ENCODE measurements at places on chromosomes 2 and 18. TPM values are rescaled to one million over a fixed set of nuclear protein-coding genes. Genes with fewer than 3 reads are reported as not detected.

ACVR1 gene
- 12.8 TPM for total RNA-seq

- DNase-seq, result no peak
- no peak overlapping the region for H3K27ac ChIP-seq
- no peaks in the 10 kb centered on the region for H3K36me3 ChIP-seq
- peaks cover 15% of the 10 kb centered on the region for H3K4me1 ChIP-seq
- H3K27me3 ChIP-seq, result no peaks in the 10 kb centered on the region
Observed at GRCh38 chr2:233248999-233249398, 2.5 kb upstream of the ATG16L1 start.

- H3K27me3 ChIP-seq, result peaks cover 18% of the 10 kb centered on the region
- DNase-seq, result no peak
- no peaks in the 10 kb centered on the region for H3K4me1 ChIP-seq
- no peaks in the 10 kb centered on the region for H3K36me3 ChIP-seq
- no peak overlapping the region for H3K4me3 ChIP-seq
- H3K27ac ChIP-seq, result no peak overlapping the region
Observed at GRCh38 chr18:49555641-49556040, 6.2 kb upstream of the LIPG start.

ANKRD39 gene
- 43.7 TPM for total RNA-seq

TMEM247 gene
- not detected for total RNA-seq

- H3K4me1 ChIP-seq, result no peaks in the 10 kb centered on the region
- H3K36me3 ChIP-seq, result no peaks in the 10 kb centered on the region
- no peaks in the 10 kb centered on the region for H3K27me3 ChIP-seq
- no peak for DNase-seq
- H3K4me3 ChIP-seq, result no peak overlapping the region
Observed at GRCh38 chr18:29960539-29960938, 1082.0 kb downstream of the DSC3 start.

FOSL2 gene
- 210 TPM for total RNA-seq
